ENCODE measurements at places on chromosomes 16 and 17.

GRCh38 chr17:19290066-19290705, 53.0 kb downstream of the EPN2 start:
- DNase-seq, result no peak

GRCh38 chr17:31132977-31133376, 38.2 kb downstream of the NF1 start:
- DNase-seq, result no peak

- DNase-seq, result no peak
These were observed 2.0 kb downstream of the TK1 start for GRCh38 chr17:78184868-78185267.

DNA sequence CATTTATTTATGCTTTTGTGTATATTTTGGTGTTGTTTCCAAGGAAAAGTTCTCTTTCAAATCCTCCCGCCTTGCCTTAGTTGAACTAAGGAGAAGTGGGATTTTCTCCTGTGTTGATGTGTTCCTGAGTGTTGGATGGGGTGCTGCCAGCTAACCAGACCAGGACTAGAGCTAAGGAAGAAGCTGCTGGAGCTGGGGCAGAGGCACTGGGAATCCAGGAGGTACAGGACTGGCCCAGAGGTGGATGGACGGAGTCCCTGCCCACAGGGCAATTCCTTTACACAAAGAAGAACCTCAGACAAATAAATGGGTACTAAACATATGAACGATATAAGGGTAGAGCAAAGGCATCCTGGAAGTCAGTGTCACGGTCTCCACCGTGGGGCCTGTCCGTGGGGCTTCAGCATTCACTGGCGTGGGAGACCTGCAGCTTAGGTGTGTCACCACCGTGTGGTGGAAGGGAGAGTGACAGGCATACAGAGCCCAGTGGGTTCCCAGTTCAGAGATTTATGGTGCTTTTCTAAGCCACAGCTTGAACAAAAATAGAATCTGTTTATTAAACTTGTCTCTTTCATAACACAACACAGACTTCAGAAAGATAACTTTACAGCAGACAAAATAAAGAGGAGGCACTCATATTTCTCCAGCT, 270.7 kb downstream of the NTN1 start:
- no peak for DNase-seq

GRCh38 chr16:79328402-79329165, 272.0 kb downstream of the MAF start:
- no peak for DNase-seq

DNA sequence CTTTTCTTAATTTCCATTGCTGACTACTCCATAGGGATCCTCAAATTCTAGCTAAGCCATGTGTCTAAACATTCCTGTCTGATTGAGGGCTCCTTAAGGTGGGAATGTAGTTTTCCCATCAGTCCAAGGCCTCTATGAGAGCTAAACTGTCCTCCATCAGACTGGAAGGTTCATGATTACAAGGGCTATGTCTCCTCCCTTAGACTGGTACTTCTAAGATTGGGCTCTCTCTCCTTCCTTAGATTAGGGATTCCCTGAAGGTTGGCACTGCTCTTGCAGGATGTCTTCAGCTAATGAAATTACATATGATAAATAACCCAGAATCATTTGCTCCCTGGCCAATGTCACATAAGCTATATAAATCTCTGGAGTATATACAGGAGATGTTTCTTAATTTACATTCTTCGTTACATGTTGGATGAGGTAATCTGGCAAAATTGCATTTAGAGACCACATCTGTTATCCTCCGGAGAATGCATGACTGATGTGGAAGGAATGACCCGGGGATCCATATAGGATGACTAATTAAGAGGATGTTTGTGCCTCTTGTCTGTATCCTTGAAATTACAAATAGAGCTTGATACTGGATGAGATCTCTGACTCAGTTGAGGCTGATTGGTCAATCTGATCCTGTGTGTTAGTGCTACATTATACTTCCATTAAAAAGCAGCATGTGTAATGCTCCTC, 14.2 kb downstream of the B4GALNT2 start:
- no peak for DNase-seq

DNA sequence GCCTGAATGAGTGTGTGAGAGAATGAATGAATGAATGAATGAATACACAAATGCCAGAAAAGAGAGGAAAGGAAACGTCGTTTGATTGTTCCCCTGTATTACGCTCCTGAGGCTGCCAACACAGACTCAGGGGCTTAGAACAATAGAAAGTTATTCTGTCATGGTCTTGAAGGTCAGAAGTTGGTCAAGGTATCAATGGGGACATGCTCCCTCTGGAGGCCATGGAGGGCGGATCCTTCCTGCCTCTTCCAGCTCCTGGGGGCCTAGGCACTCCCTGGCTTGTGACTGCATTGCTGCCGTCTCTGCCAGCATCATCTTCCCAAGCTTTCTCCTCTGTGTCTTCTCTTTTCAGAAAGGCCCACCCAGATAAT, 1.5 kb upstream of the SLC38A8 start:
- DNase-seq, result no peak

- DNase-seq, result no peak
These were observed 6.0 kb upstream of the RCVRN start for GRCh38 chr17:9911089-9911488.

- no peak for DNase-seq
These were observed 5.6 kb downstream of the RCVRN start for GRCh38 chr17:9899280-9900043.

DNA sequence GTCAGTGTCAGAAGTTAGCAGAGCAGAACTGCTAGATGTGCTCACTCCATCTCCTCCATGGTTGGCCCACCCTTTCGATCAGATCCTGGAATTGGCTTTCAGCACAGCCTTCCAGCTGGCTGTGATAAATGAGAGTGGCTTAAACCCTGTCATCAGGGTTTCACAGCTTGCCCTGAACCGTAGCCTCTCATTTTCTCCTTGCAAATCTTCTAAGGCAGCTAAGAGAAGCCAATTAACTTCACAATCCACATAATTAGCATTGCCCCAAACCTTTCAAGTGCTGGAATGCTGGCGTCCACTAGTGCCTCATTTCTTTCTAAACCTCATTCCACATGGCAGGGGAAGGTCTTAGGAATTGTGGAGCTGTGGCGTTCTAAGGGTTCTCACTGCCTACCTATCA, 21.7 kb downstream of the MILR1 start:
- no peak for DNase-seq

- no peak for DNase-seq
These were observed 6.6 kb downstream of the WFIKKN2 start for GRCh38 chr17:50841949-50842354.

- DNase-seq, result no peak
These were observed 24.8 kb downstream of the ITPRIPL2 start for GRCh38 chr16:19138601-19139000.

DNA sequence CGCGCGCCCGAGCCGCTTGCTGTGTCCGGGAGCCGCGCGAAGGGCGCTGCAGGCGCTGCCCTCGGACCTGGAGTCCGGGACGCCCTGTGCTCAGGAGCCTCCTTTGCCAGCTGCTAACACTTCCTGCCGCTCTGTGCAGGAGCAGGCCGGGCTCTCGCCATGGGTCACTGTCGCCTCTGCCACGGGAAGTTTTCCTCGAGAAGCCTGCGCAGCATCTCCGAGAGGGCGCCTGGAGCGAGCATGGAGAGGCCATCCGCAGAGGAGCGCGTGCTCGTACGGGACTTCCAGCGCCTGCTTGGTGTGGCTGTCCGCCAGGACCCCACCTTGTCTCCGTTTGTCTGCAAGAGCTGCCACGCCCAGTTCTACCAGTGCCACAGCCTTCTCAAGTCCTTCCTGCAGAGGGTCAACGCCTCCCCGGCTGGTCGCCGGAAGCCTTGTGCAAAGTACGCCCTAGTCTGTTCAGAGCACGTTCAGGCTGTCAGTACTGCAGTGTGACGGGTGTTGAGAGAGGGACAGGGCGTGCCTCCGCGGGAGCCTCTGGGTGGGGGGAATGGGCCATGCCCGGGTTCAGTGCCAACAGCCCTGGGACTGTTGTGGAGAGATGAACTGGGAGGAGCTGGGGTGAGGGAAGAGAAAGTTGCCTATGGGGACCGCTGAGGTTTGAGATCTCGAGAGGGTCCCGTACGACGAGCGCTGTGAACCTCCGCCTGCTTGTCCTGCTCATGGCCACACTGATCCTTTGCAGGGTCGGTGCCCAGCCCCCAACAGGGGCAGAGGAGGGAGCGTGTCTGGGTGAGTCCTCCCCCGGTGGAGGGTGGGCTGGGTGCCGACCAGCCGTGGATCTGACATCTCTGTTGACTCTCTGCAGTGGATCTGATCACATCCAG, 1.3 kb downstream of the ZNF276 start:
- peak; percentile 55 for DNase-seq

GRCh38 chr17:28494445-28495188, 11.5 kb upstream of the FOXN1 start:
- peak; percentile 67 for DNase-seq

DNA sequence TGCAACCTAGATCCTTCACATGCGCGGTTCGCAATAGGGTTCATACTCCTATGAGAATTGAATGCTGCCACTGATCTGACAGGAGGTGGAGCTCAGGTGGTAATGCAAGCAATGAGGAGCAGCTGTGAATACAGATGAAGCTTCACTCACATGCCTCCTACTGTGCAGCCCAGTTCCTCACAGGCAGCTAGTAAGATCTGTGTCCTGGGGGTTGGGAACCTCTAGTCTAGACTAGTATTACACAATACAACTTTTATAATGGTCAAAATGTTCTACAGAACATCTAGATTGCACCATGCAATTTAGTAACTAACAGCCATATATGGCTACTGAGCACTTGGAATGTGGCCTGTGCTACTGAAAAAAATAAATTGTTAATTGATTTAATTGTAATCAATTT, 26.7 kb downstream of the ABCA5 start:
- no peak for DNase-seq

- DNase-seq, result no peak
These were observed 22.5 kb downstream of the METRNL start for GRCh38 chr17:83101805-83102480.

DNA sequence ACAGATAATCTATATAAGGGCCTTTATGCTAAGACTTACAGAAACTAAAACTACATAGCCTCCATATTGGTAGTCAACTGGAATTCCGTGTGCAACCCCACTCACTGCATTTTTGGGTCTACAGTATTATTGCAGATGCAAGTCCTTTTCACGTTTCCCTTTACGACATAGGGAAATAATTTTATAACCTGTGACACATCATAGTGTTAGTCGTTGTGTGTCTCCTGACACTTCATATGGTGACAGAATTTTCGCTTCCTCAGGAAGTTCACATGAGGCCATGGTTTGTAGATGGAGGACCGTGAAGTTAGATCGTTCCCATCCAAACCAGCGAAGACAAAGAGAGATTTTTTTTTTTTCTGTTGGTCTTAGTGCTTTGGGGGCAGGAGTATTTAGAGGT, 15.7 kb upstream of the MRC2 start:
- DNase-seq, result no peak

DNA sequence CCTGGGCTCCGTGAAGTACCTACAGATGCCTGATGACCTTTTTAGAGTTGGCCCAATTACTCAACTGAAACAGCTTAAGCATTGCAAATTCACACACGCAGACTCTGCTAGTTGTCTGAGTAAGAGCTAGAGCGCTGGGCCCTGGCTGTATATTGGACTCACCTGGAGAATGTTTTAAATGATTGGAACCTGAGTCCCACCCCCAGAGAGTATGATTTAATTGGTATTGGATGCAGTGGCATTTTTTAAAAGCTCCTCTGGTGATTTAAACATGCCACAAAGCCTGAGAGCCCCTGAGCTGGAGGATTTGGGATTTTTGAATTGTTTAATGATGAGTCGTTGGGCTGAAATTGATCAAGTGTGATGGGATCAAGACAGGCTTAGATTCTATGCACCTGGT, 143.9 kb upstream of the SDK2 start:
- no peak for DNase-seq

DNA sequence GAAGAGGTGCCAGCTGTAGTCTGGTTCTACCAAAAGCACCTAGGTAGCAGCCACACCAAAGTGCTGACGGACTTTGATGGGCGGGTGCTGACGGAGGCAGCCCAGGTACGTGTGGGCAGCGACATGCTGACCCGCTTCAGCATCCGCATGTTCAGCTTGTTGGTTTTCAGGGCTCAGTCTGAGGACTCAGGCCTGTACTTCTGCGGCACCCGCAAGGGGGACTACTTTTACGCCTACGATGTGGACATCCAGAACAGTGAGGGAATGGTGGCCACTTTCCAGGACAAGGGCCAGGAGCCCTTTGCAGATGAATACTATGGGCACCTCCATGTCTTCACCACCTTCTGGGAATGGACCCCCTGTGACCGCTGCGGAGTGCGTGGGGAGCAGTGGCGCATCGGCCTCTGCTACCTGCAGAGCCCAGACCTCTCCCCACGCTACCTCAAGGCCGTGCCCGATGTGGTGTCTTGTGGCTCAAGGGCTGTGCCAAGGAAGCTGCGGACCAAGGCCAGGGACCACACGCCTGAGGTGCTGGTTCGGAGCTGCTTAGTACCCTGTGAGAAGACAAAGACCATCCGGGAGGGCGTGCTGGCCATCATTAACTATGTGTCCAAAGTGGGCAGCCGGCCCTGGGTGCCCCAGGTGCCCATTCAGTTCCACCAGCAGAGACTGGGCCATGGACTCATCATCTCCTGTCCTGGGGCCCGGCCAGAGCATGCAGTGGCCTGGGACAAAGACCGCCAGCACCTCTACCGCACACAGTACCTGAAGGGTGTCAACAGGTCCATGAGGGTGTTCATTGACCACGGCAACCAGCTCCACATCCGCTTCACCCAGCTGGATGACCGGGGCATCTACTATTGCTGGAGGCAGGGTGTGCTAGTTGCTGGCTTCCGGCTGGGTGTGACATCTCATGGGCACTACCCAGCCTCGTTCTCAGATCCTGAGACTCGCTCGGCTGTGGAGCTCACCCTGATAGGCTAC, 5.0 kb upstream of the EFTUD2 start:
- no peak for DNase-seq

- no peak for DNase-seq
These were observed 133.7 kb upstream of the TNRC6C start for GRCh38 chr17:77824780-77825280.

DNA sequence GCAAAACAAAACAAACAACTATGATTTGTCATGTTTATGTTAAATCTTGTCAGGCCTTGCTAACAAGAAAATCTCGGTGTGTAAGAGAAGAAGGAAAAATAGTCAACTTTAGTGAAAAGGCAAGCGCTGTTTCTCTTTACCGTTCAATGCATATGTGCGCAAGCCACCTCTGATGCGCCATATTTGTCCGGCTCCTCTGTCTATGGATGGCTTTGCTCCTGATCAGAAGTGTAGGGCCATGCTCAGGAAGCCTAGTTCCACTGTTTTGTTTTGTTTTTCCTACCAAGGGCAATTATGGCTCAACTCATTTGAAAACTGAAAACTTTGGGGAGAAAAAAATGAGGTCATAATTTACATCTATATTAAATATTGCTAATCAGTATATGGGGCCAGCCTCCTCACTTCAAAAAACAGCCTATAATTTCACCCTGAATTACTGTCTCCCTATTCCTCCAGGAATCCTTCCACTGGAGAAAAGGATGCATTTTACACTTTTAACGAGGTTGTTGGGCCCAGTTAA, 4.5 kb downstream of the MAF start:
- no peak for DNase-seq

GRCh38 chr17:82023447-82024241, 539 bp downstream of the LRRC45 start:
- DNase-seq, result no peak

GRCh38 chr16:53948734-53949430, 244.9 kb downstream of the FTO start:
- no peak for DNase-seq

Measured in activated naive CD4-positive, alpha-beta T cell (primary cell).